CD4-positive, alpha-beta T cell treated with Interleukin-1 beta for 1 hour (primary cell): ENCODE measurements at places on chromosomes 3 and 15.

GRCh38 chr3:27655547-27655946 is 66.6 kb downstream of the EOMES start:
- no peak for DNase-seq

DNA sequence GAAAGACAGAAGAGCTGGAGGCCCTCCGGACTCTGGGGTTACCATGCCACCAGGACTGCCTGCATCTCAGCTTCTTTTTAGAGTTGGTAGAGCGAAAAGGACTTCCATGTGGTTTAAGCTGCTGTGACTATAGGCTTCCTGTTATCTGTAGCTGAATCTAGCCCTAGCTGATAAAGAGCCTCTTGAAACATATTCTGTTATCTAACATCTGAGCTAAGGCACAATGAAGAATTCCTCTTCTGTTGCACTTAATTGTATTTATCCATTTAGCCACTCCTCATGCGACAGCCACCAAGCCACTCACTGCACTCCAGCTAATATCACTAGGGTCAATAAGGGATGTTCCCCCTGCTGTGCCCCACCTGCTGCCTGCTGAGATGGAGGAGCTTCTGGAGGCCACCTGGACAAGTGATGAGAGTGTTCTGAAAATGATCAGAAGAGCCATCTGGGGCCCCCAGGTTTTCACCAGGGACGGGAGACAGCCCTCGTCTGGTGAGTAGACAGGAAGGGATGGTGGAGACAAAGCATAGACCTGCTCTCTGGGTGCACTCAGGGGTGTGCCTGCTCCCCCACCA is 94.6 kb upstream of the PLXNA1 start:
- DNase-seq: no peak

DNA sequence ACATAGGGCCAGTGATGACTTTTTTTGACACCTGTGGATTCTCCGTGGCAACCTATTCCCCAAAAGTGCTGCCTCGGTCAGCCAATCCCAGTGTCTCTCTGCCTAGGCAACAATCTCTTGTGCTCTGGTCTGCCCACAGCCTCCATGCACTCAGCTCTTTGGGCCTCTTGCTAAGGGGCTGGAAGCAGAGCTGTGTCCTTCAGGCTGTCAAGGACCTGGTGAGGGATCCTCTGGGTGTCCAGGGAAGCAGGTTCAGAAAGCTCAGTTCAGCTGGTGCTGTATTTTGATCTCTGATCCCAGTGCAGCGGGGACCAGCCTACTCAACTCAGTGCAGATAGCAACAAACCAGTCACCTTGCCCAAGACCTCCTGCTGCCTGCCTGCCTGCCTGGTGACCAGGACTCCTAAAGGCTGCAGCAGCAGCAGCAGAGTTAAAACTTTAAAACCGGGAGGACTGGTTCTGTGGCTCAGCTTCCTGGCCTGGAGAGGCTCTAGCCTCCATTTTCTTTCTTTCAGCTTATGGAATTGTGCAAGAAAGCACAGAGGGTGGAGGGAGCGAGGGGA is 6.2 kb downstream of the PAK6 start:
- no peak for DNase-seq

- DNase-seq: no peak
These were observed 815.1 kb downstream of the VGLL3 start for GRCh38 chr3:86175593-86176444.

GRCh38 chr15:101488300-101489164 is 975 bp downstream of the PCSK6 start:
- no peak for DNase-seq
